Vagina (tissue), 2 donors: ENCODE measurements at places on chromosomes 2 and 18. TPM values are rescaled to one million over a fixed set of nuclear protein-coding genes. Genes with fewer than 3 reads are reported as not detected.

FAP gene
- 4.2 TPM for total RNA-seq

GRCh38 chr18:63890237-63890949 is 2.9 kb downstream of the SERPINB2 start:
- no peak overlapping the region for H3K27ac ChIP-seq
- no peak overlapping the region for H3K4me3 ChIP-seq
- H3K4me1 ChIP-seq, result peaks cover 11% of the 10 kb centered on the region
- DNase-seq, result no peak
- no peaks in the 10 kb centered on the region for H3K36me3 ChIP-seq

ZNF804A gene
- total RNA-seq, result 1.2 TPM

DNA sequence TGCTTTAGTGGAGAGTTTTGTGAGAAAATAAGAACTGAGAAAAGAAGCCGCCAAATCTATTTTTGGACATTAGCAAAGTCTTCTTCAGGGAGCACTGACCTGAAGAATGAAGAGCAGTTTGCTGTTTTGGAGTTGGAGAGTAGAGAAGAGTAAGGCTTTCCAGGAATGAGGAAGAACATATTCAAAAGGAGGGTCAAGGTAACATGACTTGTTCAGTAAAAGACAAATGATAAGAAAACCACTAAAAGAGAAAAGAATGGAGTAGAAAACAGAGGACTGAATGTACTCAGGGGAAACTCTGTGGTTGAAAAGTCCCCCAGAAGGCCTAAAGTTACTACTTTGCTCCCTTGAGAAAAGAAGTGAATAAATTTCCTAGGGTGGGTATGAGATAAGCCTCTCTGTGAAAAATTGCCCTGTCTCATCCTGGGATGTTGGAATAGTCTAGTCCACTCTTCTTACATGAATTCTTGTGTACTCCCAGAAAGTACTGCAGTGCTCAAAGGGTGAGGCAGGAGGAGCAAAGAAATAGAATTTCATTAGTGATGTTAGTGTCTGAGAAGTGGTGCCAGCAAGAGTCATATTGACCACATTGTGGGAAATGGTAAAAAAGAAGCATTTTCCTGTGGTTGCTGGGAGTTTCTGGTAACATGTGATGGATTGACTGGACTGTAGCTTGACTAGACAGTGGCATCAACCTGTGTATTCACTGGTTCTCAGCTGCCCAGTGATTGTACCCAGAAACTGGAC is 27.8 kb downstream of the MBD5 start:
- no peak overlapping the region for H3K27ac ChIP-seq
- DNase-seq, result no peak
- no peak overlapping the region for H3K4me3 ChIP-seq
- H3K36me3 ChIP-seq, result no peaks in the 10 kb centered on the region

SMPD4 gene
- 45.2 TPM for total RNA-seq

GRCh38 chr2:168649105-168649504 is 153.3 kb upstream of the NOSTRIN start:
- H3K4me3 ChIP-seq, result no peak overlapping the region
- peaks cover 7% of the 10 kb centered on the region for H3K4me1 ChIP-seq
- DNase-seq, result no peak
- no peaks in the 10 kb centered on the region for H3K36me3 ChIP-seq
- H3K27me3 ChIP-seq, result no peaks in the 10 kb centered on the region

OSBPL1A gene
- total RNA-seq, result 33.9 TPM
